NB4 (cell line): ENCODE measurements at places on chromosomes 1 and 21.
A peak's percentile ranks its signal among the peaks of the same experiment; 100 is the strongest.

GRCh38 chr1:228988664-228989063, 253.4 kb downstream of the RHOU start:
- DNase-seq, result peak; percentile 78

DNA sequence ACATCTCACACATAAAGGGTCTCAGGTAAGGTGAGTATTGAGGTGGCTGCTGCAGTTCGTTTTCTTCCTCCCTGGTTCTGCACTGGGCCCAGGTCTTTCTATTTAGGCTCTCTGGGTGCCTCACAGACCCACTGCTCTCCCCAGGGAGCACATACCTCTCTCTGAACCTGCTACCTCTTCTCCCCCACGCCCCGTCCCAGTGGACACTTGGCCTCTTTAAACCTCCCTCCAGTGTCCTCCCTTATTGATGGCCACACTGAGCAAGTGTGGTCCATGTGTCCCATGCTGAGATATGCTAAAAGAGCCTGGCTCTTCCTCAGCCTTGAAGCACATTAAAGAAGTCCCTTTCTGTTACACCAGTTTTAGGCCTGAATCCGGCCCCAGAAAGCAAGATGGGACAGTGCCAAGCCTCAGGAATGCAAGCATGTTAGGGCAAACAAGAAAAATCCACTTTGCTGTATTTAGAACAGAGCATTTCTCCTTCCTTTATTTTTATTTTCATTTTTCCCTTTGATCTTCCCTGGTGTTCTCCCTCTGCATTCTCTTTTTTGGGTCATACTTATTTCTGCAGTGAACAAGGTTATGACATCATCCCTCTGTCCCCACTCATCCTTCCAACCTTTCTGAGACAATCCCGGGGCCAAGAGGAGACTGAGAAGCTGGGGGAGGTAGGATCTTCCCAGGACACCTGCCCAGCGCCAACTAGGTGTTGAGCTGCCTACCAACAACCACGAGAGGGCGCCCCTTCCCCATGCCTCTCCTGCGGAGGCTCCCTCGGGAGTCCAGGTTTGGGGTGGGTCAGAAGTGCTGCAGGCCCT, 5.0 kb upstream of the CHI3L2 start:
- DNase-seq, result peak; percentile 83

GRCh38 chr21:20999659-21000058, 1.4 kb downstream of the NCAM2 start:
- peak; percentile 35 for DNase-seq

DNA sequence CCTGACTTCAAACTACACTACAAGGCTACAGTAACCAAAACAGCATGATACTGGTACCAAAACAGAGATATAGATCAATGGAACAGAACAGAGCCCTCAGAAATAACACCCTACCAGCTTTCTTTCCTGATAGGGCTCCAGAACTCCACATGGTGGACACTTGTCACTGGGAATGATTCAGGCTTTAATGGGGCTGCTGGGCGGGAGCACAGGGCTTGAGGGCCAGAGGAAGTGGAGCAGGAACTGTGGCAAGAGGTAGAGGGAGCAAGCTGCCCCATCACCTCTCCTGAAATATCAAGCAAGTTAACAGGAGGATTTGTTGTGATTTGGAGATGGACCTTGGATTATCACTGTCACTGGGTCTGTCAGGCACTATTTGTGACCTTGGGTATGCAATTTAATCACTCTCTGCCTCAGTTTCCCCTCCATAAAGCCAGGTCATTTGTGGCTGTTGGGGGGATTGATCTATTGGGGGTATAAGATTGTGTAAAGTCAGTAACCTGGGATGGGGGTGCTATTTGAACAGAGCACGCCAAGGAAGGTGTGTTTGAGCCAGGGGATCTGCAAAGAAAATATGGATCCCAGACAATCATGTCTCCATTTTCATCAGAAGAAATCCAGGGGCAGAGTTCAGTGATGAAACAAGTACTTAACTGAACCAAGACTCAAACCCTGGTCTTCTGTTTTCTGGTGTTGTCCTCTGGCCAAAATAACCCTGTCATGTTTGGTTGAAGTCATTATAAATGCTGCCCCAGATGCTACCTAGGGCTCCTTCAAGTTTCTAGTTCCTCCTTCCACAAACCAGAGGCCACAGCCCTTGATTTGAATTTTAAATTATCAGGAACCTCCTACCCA, 25.2 kb downstream of the ETS2 start:
- DNase-seq, result no peak

GRCh38 chr1:224726441-224727182, 110.5 kb downstream of the CNIH3 start:
- peak; percentile 82 for DNase-seq

DNA sequence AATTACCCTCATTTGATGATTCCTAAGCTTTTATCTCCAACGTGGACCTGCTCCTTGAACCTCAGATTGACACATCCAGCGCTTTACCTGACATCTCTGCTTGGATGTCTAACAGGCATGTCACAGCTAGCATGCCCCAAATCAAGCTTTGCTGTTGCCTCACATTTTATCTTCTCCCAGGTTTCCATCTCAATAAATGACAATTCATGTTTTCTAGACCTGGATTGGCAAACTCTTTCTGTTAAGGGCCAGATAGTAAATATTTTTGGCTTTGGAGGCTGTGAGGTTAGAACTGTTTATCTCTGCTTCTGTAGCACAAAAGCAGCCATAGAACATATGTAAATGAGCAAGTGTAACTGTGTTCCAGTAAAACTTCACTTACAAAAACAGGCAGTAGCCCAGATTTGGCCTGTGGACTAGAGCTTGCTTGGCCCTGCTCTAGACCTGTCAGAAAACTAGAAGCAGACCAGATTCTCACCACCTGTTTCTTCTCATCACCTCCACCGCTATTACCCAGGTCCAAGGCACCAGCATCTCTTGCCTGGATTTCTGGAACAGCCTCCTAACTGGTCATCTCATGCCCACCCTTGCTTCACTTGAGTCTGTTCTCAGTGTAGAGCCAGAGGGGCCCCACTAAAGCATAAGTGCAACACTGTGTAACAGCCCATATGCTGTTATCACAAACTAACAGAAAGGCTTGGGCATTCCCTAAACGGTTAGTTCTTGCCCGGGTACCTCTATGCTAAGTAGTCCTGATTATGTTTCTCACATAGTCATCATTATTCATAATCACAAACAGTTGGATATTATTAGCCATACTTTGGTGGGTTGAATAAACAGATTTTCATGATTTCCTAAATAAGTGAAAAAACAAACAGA, 42.3 kb downstream of the UBE4B start:
- no peak for DNase-seq

- peak; percentile 28 for DNase-seq
Observed at GRCh38 chr1:22665752-22666151, 12.7 kb downstream of the C1QB start.

DNA sequence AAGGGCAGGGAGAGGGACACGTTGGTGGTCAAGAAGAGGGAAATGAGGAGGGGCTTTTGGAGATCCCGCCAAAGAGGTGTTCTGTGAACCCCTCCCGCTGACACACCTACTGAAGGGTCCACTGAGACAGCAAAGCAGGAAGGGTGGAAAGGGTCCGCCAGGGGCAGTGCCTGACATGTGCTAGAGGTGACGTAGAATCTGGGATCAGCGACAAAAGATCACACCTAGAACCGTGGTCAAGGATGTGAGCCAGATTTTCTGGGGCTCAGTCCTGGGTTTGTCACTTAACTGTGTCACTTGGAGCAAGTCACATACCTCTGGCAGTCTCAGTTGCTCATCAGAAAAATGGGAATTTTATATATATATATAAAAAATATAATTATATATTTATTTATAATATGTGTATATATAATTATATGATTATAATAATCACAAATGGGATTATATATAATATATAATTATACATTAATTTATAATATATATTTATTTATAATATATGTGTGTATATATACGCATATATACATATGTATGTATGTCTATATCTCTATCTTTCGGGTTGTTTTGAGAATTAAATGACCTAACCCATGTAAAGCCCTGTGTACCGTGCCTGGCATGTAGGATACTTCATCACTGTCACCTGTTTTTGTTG, 35.0 kb upstream of the ATP5PO start:
- no peak for DNase-seq
